ENCODE measurements at places on chromosomes 6 and 20. TPM values are rescaled to one million over a fixed set of nuclear protein-coding genes. Genes with fewer than 3 reads are reported as not detected.

Gene ZNF165
- total RNA-seq: 0.57 TPM

Gene DDX39B
- total RNA-seq: 461 TPM

Gene AIF1
- total RNA-seq: not detected

Gene STX11
- total RNA-seq: 0.55 TPM

Gene F13A1
- not detected for total RNA-seq

Gene PKIB
- total RNA-seq: 1.1 TPM

Gene SEL1L2
- total RNA-seq: not detected

Gene KIAA0408
- 0.37 TPM for total RNA-seq

Gene BCAS1
- total RNA-seq: 0.09 TPM

Gene NHLRC1
- 1.8 TPM for total RNA-seq

Gene TRIM10
- not detected for total RNA-seq

Gene SGK1
- 278 TPM for total RNA-seq

Gene CST5
- total RNA-seq: not detected

Gene MTFR2
- 0.83 TPM for total RNA-seq

Gene RIPPLY2
- total RNA-seq: 0.28 TPM

Gene SEMG1
- total RNA-seq: not detected

Data from smooth muscle cell of bladder (primary cell).